ENCODE measurements at places on chromosomes 4 and X. TPM values are rescaled to one million over a fixed set of nuclear protein-coding genes. Genes with fewer than 3 reads are reported as not detected.
A peak's percentile ranks its signal among the peaks of the same experiment; 100 is the strongest.

GRCh38 chrX:14694611-14695010, 165.3 kb downstream of the GLRA2 start:
- no peak overlapping the region for H3K4me3 ChIP-seq
- H3K27me3 ChIP-seq = no peaks in the 10 kb centered on the region
- no peaks in the 10 kb centered on the region for H3K36me3 ChIP-seq
- no peaks in the 10 kb centered on the region for H3K4me1 ChIP-seq
- no peak for DNase-seq
- no peak overlapping the region for H3K27ac ChIP-seq

DNA sequence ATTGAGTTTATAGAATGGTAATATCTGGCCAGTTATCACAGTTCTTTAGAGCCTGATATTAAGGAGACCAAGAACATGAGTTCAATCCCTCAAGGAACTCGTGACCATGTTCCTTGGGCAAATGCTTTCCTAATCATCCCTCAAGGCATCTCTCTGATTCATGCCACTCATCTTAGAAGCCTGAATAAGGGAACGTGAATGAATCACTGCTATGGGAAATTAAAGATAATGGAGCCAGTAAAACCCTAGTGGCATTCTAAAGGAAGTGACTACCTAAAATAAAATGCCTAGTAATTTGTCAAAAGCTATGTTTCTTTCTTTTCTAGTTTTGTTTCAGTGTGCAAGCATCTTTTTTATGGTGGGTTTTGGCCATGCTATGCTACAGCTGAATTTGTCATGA, 1161.3 kb downstream of the C4orf33 start:
- H3K36me3 ChIP-seq = no peaks in the 10 kb centered on the region
- H3K4me1 ChIP-seq = no peaks in the 10 kb centered on the region
- no peak overlapping the region for H3K4me3 ChIP-seq

DNA sequence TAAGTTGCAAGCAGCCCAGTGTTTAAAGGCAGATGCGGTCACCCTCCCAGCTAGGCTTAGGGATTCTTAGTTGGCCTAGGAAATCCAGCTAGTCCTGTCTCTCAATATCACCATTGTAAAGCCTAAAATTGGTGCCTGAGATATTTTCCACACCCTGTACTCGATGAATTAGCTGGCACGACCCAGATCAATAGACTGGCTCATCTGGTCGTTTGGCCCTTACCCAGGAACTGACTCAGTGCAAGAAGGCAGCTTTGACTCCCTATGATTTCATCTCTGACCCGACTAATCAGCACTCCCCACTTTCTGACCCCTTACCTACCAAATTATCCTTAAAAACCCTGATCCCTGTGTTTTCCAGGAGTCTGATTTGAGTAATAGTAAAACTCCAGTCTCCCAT, 384.9 kb upstream of the SLC7A11 start:
- H3K27me3 ChIP-seq = no peaks in the 10 kb centered on the region
- H3K27ac ChIP-seq = no peak overlapping the region
- H3K4me1 ChIP-seq = no peaks in the 10 kb centered on the region

GRCh38 chr4:156778093-156778492, 193.5 kb downstream of the PDGFC start:
- H3K27ac ChIP-seq = peak overlapping the region; percentile 49
- peaks cover 5% of the 10 kb centered on the region for H3K4me1 ChIP-seq
- no peaks in the 10 kb centered on the region for H3K27me3 ChIP-seq

DNA sequence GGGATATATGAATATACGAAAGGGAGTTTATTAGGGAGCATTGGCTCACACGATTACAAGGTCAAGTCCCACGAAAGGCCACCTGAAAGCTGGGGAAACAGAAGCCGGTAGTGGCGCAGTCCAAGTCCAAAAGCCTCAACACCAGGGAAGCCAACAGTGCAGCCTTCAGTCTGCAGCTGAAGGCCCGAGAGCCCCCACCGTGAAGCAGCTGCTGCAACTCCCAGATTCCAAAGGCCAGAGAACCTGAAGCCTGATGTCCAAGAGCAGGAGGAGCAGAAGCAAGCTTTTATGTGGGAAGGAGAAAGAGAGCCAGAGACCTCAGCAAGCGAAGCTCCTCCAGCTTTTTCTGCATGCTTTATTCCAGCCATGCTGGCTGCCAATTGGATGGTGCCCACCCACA, 275.8 kb downstream of the PTTG2 start:
- DNase-seq = no peak
- H3K27me3 ChIP-seq = no peaks in the 10 kb centered on the region
- peaks cover 12% of the 10 kb centered on the region for H3K4me1 ChIP-seq
- H3K27ac ChIP-seq = peak overlapping the region; percentile 24

GRCh38 chrX:50081282-50081889, 119.4 kb downstream of the AKAP4 start:
- no peaks in the 10 kb centered on the region for H3K4me1 ChIP-seq
- H3K36me3 ChIP-seq = no peaks in the 10 kb centered on the region
- no peak overlapping the region for H3K27ac ChIP-seq
- H3K4me3 ChIP-seq = no peak overlapping the region
- H3K27me3 ChIP-seq = no peaks in the 10 kb centered on the region

GRCh38 chrX:6041630-6042029, 187.0 kb downstream of the NLGN4X start:
- no peak overlapping the region for H3K27ac ChIP-seq
- H3K27me3 ChIP-seq = no peaks in the 10 kb centered on the region
- H3K36me3 ChIP-seq = no peaks in the 10 kb centered on the region
- no peaks in the 10 kb centered on the region for H3K4me1 ChIP-seq
- no peak overlapping the region for H3K4me3 ChIP-seq

GRCh38 chr4:157964463-157964862, 208.4 kb downstream of the GASK1B start:
- H3K4me1 ChIP-seq = no peaks in the 10 kb centered on the region
- no peak for DNase-seq
- no peak overlapping the region for H3K27ac ChIP-seq
- H3K27me3 ChIP-seq = no peaks in the 10 kb centered on the region

GRCh38 chr4:168188754-168189153, 96.4 kb downstream of the ANXA10 start:
- no peak overlapping the region for H3K4me3 ChIP-seq
- no peaks in the 10 kb centered on the region for H3K4me1 ChIP-seq
- DNase-seq = no peak
- no peaks in the 10 kb centered on the region for H3K27me3 ChIP-seq
- H3K36me3 ChIP-seq = no peaks in the 10 kb centered on the region

DNA sequence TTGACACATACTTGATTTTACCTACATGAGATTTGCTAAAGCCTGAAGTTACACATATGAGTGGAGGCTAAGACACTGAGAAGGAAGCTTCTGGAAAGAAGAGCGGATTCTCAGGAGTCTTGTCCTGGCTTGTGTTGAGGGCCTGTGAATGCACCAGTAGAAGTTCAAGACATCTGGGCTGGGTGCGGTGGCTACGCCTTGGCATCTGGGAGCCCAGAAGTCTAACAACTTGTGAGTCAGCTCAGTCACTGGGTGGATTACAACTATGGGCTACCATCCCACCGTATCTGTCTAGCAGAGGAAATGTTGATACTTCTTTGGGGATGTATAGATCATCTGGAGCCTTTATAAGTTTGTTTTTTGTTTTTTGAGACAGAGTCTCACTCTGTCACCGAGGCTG, 375.6 kb upstream of the SMIM31 start:
- no peaks in the 10 kb centered on the region for H3K36me3 ChIP-seq
- no peaks in the 10 kb centered on the region for H3K4me1 ChIP-seq
- DNase-seq = no peak

- H3K27ac ChIP-seq = no peak overlapping the region
- H3K4me1 ChIP-seq = peaks cover 26% of the 10 kb centered on the region
- no peaks in the 10 kb centered on the region for H3K27me3 ChIP-seq
- H3K36me3 ChIP-seq = no peaks in the 10 kb centered on the region
- no peak for DNase-seq
Measured at GRCh38 chr4:169225812-169226211, 44.9 kb downstream of the SH3RF1 start.

GRCh38 chrX:42242004-42242403, 318.6 kb upstream of the CASK start:
- no peaks in the 10 kb centered on the region for H3K27me3 ChIP-seq
- no peak overlapping the region for H3K4me3 ChIP-seq
- H3K27ac ChIP-seq = no peak overlapping the region
- DNase-seq = no peak
- no peaks in the 10 kb centered on the region for H3K4me1 ChIP-seq

DNA sequence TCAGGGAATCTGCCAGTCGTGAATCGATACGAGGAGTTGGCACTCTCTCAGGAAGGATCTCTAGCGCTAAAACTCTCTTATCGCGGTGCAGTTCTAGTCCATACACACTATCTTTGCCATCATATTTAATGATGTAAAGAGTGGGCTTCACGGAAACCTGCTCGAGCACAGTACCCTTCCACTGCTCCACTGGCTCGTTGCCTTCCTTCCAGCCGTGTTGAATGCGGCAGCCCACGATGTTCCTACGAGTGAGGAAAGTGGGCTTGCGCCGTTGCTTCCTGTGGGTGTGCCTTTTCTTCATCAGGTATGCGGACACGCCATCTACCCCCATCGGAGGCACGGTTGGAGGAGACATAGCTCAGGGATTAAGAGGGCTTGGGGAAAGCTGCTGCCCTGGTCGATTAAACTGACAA, 661 bp downstream of the SPIN4 start:
- no peak for DNase-seq
- peak overlapping the region; percentile 70 for H3K27ac ChIP-seq
- no peaks in the 10 kb centered on the region for H3K36me3 ChIP-seq
- H3K4me1 ChIP-seq = no peaks in the 10 kb centered on the region
- H3K27me3 ChIP-seq = no peaks in the 10 kb centered on the region
- peak overlapping the region; percentile 68 for H3K4me3 ChIP-seq

DNA sequence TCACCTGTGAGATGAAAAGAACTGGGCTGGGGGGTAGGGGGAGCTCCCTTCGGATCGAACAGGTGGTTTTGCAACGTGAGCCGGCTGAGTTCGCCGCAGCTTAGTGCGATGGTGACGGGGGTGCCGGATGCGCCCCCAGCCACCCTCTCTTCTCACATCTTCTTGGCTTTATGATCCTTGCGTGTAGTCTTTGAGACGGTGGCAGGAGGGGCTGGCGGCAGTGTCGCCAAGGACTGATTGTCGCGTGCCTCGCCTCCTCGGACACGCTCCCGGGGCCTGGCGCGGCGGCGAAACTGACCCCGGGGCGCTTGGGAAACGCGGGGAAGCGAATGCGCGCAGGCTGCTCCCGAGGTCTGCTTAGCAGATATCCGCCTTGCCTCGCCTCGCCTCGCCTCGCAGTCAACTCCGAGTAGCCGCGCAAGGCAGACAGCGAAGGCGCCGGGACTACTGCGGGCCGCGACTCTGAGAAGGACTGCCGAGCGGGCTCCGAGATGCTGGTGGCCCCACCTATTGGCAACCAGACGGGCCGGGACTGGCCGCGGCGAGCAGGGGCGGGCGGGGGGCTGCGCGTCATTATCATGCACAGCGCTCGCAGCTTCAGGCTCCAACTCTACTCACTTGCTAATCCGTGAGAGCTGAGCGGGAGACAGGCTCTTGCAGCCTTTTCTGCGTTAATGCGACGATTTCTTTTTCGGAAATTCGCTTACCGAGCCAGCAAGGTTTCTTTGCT, 1.5 kb downstream of the GRID2 start:
- peaks cover 4% of the 10 kb centered on the region for H3K4me1 ChIP-seq
- no peak for DNase-seq
- H3K36me3 ChIP-seq = no peaks in the 10 kb centered on the region
- H3K4me3 ChIP-seq = peak overlapping the region; percentile 36
- H3K27ac ChIP-seq = no peak overlapping the region
- H3K27me3 ChIP-seq = peaks cover 6% of the 10 kb centered on the region

DNA sequence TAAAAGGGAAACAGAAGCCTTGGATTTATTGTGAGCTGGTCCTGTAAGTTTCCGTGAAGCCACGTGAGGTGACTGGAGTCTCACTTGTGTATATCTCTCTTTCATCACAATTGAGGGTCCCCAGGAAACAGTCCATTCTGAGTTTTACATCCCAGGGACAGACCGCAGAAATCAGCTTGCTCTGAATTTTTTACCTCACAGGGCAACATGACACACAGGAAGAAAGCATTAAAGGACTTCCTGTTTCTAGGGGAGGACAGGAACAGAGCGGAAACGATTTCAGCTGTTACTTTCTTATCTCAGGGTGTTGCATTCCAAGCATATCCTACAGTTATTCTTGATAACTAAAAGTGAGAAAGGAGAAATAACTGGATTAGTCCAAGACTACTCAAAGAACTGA, 553.5 kb downstream of the TRAM1L1 start:
- H3K27ac ChIP-seq = no peak overlapping the region
- H3K27me3 ChIP-seq = no peaks in the 10 kb centered on the region
- H3K4me1 ChIP-seq = no peaks in the 10 kb centered on the region
- H3K36me3 ChIP-seq = no peaks in the 10 kb centered on the region
- no peak overlapping the region for H3K4me3 ChIP-seq

DNA sequence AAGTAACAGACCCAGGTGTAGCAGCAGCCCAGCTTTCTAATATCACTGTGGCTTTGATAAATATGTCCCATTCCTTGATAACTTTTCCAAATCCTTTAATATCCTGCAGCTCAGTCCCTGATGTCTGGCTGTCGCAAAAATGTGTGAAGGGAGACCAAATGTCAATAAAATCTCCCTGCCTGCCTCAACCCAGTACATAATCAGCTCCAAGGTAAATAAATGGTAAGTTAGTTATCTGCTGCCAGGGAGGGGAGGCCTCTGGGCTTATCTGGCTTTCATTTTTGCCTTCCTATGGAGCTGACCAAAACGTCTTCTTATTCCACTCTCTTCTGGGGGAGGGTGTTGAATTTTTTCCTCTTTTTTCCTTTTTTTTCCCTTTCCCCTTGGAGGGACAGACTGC, 630.6 kb downstream of the MID1IP1 start:
- no peak overlapping the region for H3K4me3 ChIP-seq
- no peaks in the 10 kb centered on the region for H3K27me3 ChIP-seq
- no peaks in the 10 kb centered on the region for H3K36me3 ChIP-seq
- no peaks in the 10 kb centered on the region for H3K4me1 ChIP-seq
- no peak for DNase-seq
- no peak overlapping the region for H3K27ac ChIP-seq

DNA sequence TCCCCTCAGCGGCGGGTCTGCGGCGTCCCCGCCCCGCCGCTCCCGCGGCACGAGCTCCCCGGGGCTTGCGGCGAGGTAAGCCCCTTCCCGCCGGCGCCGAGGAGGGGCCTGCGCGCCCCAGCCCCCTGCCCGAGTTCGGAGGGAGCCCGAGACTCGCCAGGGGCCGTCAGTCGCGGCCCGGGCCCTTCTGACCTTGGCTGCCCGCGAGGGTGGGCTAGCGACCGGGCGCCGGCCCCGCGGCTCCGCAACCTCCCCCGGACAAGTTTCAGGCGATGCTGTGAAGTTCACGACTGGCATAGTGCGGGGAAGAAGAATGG, 554 bp downstream of the CDKL5 start:
- peak overlapping the region; percentile 63 for H3K4me3 ChIP-seq
- peak overlapping the region; percentile 74 for H3K27ac ChIP-seq
- no peaks in the 10 kb centered on the region for H3K27me3 ChIP-seq
- H3K36me3 ChIP-seq = no peaks in the 10 kb centered on the region
- H3K4me1 ChIP-seq = no peaks in the 10 kb centered on the region
- no peak for DNase-seq

The EVC2 gene
- 5.7 TPM for total RNA-seq

The ART3 gene
- not detected for total RNA-seq

The HS6ST2 gene
- not detected for total RNA-seq

The AWAT2 gene
- total RNA-seq = not detected

The SYTL4 gene
- total RNA-seq = 2.1 TPM

The ADGRL3 gene
- 22.2 TPM for total RNA-seq

The CDX4 gene
- total RNA-seq = not detected

The STATH gene
- total RNA-seq = not detected

The PDCL2 gene
- not detected for total RNA-seq

The NAA11 gene
- not detected for total RNA-seq
